H4 (cell line): ENCODE measurements at places on chromosomes 1 and 21. TPM values are rescaled to one million over a fixed set of nuclear protein-coding genes. Genes with fewer than 3 reads are reported as not detected.
A peak's percentile ranks its signal among the peaks of the same experiment; 100 is the strongest.

GRCh38 chr1:158024737-158025136, 31.3 kb downstream of the KIRREL1 start:
- DNase-seq: no peak

DNA sequence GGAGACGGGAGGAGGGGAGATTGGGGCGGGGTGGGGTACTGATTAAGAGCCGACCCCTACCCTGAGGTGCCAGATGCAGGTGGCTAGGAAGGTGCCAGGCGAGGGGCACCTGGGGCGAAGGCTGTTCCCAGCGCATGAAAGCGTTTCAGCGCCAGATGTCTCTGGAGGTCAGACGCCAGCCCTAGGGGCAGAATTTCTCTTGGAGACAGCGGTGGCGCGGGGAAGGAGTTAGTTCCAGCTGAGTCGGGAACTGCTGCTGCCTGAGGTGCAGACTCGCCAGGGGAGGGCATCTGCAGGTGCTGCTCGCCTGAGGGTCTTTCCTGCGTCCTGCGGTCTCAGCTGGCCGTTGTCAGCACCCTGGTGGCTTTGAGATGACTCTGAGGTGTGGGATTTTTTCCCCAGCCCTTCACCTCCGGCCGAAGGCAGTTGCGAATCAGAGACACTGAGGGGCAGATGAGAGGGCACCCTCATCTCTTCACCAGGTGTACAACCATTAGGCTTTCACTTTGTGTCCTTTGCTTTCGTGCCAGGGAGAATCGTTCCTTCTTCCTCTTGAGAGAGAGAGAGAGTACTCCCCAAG, 539 bp downstream of the CGN start:
- DNase-seq: peak; percentile 35

DNA sequence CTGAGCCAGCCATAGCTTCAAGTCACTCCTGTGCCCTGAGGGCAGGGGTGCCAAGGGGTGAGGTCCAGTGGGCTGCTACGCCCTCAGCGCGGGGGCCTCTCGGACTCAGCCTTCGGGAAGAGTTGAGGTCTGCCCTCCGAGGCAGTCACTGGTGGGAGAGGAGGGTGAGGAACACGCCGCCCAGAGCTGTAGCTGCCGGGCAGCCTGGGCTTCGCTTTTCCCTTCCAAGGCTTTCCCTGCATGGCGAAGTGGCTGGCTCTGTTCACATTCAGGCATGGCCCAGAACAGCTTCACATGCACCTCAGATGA, 43.0 kb upstream of the C1orf174 start:
- DNase-seq: no peak

DNA sequence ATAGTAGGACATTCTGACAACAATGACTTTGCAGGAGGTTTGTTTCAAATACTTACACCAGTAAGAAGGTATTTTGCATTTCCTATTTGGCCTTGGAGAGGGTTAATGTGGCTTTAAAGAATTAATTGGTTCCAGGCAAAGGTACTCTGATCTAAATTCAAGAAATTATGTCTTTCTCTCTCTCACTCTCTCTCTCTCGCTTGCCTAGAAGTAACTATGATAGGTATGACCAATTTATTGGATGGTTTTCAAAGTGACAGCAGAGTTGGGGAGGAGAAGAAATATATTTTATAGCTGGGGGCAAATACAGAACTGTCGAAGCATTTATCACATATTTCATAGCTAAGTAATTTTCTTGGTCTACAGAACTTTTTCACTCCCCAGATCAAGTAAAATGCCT, 116.0 kb downstream of the ATP6V1G3 start:
- no peak for DNase-seq

DNA sequence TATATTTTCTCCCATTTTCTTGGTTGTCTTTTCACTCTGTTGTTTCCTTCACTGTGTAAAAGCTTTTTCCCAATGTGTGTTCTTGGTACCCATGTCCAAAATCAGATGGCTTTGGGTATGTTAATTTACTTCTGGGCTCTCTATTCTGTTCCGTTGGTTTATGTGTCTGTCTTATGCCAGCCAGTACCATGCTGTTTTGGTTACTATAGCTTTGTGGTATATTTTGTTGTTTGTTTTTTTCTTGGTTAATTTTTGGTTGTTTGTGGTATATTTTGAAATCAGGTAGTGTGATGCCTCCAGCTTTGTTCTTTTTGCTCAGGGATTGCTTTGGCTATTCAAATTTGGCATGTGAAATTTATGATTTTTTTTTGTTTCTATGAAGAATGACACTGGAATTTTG, 67.2 kb downstream of the SWT1 start:
- DNase-seq: no peak

- peak; percentile 69 for DNase-seq
These were observed 23.2 kb downstream of the CD1D start for GRCh38 chr1:158203693-158204457.

DNA sequence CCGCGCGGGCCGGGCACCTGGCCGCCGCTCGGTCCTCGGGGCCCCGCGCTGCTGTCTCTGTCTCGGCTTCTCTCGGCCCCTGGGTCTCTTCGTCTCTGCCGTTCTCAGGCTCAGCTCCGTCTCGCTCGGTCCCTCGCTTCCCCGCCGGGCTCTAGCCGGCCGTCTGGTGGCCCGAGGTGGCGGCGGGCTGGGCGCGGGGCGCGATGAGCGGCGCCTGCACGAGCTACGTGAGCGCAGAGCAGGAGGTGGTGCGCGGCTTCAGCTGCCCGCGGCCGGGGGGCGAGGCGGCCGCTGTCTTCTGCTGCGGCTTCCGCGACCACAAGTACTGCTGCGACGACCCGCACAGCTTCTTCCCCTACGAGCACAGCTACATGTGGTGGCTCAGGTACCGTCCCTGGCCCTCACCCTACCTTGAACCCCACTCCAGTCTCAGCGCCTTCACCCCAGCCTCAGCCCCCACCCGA, 355 bp downstream of the SHISAL2A start:
- no peak for DNase-seq

DNA sequence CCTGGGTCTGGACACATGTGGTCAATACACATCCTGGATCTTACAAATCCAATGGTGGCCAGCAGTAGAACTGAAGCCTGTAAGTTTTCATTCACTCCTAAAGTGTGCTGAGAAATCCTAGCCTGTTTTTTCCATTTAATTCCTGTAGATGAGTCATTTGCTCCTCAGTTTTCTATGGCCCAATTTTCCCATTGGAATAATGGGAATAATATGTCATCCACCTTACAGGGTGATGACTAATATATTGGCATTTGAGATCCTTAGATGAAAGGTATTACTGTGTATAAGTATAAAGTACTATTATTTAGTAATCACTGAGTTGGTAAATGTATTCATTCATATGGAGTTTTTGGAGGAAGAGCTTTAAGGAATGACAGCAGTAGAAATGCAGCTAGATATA, 89.7 kb upstream of the ADAR start:
- no peak for DNase-seq

DNA sequence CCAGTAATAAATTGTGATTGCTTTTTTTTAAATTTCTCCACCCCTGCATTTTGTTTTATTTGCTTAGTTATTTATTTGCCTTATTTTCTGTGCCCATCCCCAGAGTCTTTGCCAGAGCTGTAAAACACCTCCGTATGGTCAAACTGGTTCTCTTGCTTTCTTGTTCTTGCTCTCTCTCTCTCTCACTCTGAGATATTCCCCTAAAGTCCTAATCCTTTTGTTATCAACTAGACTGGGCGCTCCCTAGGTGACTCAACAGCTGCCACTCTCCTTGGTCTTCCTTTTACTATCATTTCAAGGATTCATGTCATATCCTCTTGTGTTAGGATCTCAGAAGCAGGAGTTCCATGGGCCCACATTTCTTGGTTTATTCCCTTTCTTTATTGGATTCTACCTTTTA, 160.0 kb downstream of the PRDM2 start:
- no peak for DNase-seq

DNA sequence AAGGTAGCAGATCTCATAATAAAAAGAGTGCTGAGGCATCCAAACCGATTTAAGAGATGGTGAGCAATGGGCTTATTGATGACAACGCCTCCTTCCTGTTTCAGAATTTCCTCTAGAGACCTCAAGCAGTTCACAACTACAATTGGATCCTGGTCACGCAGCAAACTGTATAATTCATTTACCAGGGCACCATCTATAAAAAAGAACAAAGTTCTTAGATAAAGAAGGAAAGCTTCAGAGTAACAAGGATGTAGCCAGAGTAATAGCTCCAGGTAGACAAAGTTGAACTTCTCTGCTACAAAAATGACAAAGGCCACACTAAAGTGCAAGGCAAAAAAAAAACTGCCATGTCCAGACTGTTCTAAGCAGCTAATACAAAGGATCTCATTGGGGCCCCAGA, 3.4 kb downstream of the AP4B1 start:
- no peak for DNase-seq

GRCh38 chr21:45618846-45619485, 24.6 kb upstream of the PCBP3 start:
- DNase-seq: peak; percentile 72

GRCh38 chr1:21337010-21337437, 46.8 kb upstream of the ECE1 start:
- no peak for DNase-seq

- no peak for DNase-seq
These were observed 365.9 kb downstream of the COL11A1 start for GRCh38 chr1:102742426-102742825.

- DNase-seq: no peak
These were observed 584.9 kb upstream of the PBX1 start for GRCh38 chr1:163974120-163974519.

- DNase-seq: no peak
These were observed 32.3 kb downstream of the URB1 start for GRCh38 chr21:32360401-32360975.

DNA sequence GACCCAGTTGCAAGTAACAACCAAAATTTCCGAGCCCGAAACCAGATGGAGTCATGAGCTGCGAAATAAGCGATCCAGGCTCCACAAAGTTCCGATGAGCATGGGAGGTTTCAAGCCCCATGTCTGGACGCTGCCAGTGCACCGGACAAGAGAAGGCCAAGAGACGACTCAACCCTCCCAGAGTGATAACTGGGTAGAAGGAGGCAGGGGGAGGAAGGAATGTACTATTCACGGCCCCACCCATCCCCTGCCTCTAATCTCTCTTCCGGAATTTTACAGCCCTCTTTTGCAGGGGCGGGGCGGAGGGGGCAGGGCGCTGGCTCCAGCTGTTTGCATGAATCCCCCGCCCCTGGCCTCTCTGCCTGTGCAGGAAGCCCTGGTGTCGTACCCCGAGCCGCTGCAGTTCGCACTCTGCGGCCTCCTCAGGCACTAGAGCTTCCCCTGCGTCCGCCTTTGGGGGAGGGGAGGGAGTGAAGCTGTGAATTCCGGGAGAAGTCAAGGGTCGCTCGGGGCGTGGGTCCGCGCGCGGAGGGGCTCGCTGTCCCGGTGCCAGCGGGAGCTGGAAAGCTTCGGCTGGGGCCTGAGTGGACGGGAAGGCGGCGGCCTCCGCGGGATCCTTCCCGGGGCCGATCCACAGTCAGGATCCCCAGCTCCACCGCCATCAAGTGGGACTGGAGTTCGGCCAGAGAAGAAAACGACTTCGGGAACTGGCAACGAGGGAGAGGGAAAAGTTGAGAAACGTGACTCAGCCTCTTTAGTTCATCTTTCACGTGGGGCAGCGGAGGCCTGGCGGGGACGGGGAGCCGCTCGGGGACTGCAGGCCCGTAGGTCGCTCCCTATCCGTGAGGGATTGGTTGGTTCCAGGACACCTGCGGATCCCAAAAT, 6.3 kb upstream of the PTP4A2 start:
- DNase-seq: no peak

DNA sequence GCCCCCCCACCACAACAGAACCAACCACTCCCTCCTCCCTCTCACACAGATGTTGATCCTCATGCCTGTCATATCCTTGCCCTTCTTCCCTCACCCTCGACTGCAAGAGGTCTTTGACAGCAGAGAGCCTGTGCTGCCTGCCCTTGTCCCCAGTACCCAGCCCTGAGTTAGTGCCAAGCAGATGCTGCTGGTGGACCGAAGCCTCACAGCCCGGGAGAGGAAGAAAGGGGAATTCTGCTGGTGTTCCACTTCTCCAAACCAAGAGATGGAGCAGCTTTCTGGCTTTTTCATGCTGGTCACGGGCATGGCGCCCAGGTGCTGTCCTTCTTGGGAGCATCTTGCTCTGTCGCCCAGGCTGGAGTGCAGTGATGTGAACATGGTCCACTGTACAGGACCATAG, 69.1 kb downstream of the SLC66A1 start:
- no peak for DNase-seq

DNA sequence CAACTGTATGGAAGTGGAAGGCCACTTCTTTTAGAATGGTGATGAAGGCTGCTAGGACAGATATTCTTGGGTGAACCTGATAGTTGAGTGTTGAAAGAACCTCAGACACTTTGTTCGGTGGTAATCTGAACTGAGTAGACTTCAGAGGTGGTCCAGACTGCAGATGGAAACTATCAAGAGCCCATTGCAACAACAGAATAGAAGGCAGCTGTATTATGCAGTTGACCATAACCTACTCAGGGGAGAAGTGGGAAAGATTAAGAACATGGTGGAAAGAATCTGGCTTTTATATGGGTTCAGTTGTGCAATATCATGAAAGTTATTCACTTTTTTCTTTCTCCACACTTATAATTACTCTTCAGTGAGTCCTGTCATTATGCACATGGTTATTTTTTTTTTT, 194.0 kb downstream of the KCNK2 start:
- no peak for DNase-seq

DNA sequence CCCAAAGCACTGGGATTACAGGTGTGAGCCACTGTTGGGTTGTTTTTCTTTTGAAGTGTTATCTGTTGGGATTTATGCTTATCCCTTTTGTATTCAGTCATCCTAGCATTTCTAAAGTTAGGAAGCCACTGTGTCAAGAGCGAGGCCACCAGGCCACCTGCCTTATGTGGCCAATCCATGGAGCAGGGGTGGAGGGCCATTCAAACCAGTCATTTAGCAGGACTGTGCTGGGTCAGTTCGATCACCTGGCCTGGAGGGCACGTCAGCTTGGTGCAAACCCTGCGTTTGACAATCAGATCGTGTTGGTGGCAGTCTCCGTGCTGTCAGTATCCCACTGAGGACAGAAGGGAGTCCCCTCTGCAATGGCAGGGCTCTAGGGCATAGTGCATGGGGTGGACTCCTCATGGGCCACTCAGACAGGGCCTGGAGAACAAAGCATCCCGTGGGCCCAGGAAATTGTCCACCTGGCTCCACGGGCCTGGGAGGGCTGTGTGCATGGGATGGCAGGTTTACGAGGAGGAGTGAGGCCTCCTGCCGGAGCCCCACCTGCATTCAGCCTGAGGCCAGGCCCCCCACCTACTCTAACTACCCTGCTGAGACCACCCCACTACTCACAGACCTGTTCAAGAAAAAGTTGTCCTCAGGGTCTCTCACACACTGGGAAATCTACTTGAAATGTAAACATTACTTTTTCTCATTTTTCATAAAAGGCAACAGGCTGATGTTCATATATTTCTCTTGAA, 242.3 kb downstream of the SDCCAG8 start:
- no peak for DNase-seq

- no peak for DNase-seq
These were observed 4.1 kb upstream of the IRF2BP2 start for GRCh38 chr1:234614081-234614489.

The TBX19 gene
- total RNA-seq: 0.17 TPM in 1 of 2 replicates, not detected in the other

The PADI3 gene
- total RNA-seq: 5.7 and 6.0 TPM in 2 replicates

The MTARC1 gene
- total RNA-seq: 0.08 and 1.6 TPM in 2 replicates

The CYP4Z1 gene
- not detected in 2 replicates for total RNA-seq

The COL24A1 gene
- total RNA-seq: 0.78 and 0.91 TPM in 2 replicates

The GPR52 gene
- total RNA-seq: not detected in 2 replicates

The RIMS3 gene
- 5.9 and 7.5 TPM in 2 replicates for total RNA-seq

The TEX38 gene
- not detected in 2 replicates for total RNA-seq

The ARTN gene
- 0.25 TPM in 1 of 2 replicates, not detected in the other for total RNA-seq

The PLPPR4 gene
- total RNA-seq: 0.21 and 0.35 TPM in 2 replicates
